ENCODE measurements at places on chromosomes 2 and 18.

DNA sequence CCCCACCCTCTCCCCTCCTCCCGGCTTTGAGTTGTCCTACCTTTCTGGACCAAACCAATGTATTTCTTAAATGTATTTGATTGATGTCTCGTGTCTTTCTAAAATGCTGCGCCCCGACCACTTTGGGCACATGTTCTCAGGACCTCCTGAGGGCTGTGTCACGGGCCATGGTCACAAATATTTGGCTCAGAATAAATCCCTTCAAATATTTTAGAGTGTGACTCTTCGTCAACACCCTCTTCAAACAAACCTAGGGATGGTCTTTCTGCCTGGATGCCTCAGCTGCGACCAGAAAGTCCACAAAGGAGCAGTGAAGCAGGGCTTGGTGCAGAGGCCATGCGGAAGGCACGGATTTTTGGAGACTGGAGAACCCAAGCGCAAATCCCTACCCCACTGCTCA is 1.1 kb upstream of the SLC35F6 start:
- DNase-seq, result no peak

GRCh38 chr2:71001592-71001927 is 6.9 kb upstream of the TEX261 start:
- DNase-seq, result no peak

DNA sequence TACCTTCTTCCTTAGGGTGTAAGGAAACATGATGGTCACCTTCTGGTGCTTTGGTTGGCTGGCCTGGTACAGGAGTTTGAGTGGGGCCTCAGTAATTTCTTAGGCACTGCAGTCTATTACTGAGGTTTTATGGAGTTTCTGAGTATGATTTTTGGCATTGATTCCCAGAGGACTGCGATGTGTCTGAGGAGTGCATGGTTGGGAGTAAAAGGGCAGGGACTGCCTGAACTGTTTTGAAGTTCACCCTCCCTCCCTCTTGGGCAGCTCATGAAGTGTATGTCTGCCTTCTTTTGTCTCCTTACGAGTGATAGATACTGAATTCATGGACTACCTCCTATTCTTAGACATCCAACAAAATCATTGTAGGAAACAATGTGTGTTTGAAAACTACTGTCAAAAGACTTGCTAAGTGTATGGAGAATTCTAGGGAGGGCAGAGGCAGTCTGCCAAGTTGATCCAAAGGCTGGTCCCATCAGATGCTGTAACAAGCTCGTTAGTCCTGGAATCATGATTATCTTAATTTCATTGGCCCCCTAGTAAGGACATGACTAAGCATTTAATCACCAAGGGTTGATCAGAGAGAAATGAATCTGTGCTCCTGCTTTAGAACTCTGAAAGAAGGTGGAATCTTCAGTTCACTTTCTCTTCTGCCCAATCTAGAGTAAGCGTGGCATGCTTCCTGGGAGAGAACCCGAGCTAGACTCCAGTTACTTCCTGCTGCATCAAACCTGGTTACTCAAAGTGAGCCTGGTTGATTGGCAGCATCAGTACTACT is 26.5 kb downstream of the LYPD6B start:
- DNase-seq, result no peak

DNA sequence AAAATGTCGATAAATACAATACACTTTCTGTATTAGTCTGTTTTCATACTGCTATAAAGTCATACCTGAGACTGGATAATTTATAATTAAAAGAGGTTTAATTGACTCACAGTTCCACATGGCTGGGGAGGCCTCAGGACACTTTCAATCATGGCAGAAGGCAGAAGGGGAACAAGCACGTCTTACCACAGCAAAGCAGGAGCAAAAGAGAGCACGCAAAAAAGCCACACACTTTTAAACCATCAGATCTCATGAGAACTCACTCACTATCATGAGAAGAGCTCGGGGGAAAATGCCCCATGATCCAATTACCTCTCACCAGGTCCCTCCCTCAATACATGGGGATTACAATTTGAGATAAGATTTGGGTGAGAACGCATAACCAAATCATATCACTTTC is 256.7 kb downstream of the ANAPC1 start:
- DNase-seq, result no peak

- DNase-seq, result no peak
Measured at GRCh38 chr2:26922405-26923188, 47.8 kb upstream of the MAPRE3 start.

GRCh38 chr2:74191596-74192380 is 6.6 kb upstream of the MTHFD2 start:
- DNase-seq, result no peak

- DNase-seq, result no peak
Measured at GRCh38 chr18:49681387-49681786, 119.5 kb downstream of the LIPG start.

DNA sequence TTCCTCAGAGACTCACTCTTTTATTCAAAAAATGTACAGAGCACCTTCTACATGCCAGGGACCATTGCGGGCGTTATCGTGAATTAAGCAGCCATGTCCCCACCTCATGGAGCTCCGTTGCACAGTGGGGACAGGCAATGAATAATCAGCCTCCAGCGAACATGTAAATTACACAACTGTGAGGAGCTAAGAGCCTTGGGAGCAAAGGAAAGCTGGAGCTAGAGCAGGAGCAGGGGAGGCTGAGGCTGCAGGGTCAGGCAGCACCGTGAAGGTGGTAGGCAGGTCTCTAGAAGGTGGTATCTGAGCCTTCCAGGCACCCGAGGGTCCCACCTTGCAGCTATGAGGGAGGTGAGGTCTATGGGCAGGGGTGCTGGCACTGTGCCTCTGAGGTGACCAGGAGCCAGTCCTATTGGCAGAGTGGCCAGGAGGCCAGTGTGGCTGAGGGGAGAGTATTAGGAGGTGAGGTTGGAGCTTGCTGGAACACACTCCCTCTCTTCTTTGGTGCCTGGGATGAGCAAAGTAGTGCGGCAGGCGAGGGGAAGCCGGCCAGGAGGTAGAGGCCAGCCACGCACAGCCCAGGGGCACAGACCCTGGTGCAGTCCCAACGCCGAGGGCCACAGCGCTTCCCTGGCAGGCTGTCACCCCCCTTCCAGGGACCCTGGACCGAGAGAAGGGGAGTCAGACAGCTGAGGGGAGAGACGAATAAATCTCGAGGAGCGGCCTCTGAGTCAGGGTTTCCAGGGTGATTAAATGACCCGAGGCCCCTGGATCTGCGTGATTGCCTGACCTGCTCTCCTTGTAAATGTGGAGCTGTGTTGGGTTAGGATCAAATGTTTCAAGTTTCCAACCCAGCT is 167.3 kb downstream of the SEPTIN10 start:
- DNase-seq, result no peak

DNA sequence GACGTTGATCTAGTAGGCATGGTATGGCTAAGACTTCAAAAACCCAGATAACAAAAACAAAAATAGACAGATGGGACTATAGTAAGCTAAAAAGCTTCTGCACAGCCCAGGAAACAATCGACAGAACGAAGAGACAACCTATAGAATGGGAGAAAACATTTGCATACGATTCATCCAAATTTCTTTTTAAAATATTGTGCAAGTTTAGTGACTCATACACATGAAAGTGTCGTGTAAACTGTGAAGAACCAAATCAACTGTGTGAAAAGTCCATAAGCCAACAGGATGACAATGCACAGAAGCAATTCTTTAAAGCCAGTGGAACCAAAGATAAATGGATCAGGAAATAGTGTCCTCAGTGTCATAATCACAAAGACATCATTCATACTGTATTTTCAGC is 671.1 kb downstream of the RNF144A start:
- DNase-seq, result no peak

DNA sequence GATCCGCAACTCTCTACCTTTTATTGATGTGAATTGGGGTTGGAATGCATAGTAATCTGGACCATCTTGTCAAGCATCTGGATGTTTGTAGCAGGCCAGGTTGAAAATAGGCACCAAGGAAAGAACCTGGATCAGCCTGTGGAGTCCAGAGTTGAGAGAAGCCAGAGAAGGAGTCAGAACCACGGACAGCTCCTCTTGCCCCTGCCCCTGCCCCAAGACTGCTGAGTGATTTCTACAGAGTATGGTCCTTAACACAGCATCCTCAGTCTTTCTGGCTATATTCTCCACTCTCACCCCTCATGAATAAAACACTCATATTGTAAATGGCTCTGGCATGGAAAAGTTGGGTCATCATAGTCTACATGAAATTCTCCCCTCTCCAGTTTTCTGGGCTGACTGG is 154.6 kb downstream of the LOXHD1 start:
- no peak for DNase-seq

DNA sequence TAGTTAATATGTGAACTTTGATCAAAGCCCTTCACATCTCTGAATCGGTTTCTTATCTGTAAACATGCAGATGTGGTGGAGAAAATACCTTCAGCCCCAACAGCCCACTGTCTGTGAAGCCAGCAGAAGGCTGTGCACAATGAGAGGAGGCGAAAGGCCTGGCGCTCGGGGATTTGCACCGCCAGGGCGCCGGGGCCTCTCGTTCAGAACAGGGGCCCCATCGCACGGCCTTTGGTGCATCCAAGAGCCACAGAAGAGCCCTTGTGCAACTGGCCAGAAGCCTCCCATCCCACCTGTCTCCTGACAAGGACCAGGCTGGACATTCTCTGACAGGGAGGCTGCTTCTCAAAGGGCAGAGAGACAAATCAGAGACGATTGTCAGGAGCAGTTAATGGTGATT is 407.2 kb upstream of the MYT1L start:
- no peak for DNase-seq

DNA sequence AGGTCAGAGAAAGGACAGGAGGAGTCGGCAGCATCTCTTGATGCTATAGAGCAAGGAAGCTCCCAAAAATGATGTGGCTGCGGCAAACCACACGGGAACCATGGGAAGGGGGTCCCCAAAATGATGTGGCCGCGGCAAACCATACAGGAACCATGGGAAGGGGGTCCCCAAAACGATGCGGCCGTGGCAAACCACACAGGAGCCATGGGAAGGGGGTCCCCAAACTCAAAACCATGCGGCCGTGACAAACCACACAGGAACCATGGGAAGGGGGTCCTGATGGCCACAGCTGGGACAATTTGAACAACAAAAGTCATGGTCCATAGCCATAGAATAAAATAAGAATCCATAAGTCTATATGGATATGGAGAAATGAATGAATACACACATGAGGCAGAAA is 58.4 kb upstream of the GLI2 start:
- no peak for DNase-seq

GRCh38 chr18:48885924-48886400 is 64.8 kb downstream of the SMAD7 start:
- no peak for DNase-seq

- DNase-seq, result no peak
Measured at GRCh38 chr2:27446057-27446456, 3.9 kb downstream of the KRTCAP3 start.

- DNase-seq, result no peak
Measured at GRCh38 chr2:206520450-206520849, 77.1 kb downstream of the ADAM23 start.

DNA sequence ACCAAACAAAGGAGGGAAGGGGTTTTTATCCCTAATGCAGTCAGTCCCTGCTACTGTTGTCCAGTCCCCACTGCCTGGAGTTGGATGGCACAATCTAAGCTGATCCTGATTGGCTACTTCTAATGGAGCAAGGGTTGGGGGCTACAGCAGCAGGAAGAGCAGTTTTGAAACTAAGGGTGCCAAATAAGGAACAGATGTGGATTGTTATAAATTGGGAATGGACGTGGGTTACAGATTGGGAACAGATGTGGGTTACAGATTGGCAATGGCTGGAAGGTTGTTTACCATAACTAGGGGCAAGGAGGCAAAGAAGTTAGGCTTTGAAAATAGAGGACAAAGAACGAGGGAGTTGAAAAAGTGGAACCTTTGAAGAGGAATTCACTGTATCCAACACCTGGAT is 16.0 kb upstream of the PROM2 start:
- DNase-seq, result no peak

GRCh38 chr18:34280653-34281052 is 55.9 kb upstream of the NOL4 start:
- no peak for DNase-seq

DNA sequence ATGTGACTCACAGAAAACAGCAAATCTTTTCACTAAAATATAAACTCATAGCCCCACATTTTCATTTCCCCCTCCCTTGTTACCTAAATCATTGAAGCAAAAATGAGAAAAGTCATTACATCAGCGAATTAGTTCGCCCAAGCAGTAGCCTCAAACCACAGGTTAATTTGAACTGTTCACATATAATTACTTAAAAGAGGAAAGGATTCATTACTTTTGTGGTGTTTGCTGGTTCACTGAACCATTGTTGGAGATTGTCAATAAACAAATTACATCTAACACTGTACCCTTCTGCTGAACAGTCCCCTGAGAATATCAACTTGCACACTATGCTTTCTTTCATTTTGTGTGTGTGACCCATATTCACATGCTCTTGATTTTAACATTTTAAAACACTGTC is 238.7 kb downstream of the ERBB4 start:
- no peak for DNase-seq

DNA sequence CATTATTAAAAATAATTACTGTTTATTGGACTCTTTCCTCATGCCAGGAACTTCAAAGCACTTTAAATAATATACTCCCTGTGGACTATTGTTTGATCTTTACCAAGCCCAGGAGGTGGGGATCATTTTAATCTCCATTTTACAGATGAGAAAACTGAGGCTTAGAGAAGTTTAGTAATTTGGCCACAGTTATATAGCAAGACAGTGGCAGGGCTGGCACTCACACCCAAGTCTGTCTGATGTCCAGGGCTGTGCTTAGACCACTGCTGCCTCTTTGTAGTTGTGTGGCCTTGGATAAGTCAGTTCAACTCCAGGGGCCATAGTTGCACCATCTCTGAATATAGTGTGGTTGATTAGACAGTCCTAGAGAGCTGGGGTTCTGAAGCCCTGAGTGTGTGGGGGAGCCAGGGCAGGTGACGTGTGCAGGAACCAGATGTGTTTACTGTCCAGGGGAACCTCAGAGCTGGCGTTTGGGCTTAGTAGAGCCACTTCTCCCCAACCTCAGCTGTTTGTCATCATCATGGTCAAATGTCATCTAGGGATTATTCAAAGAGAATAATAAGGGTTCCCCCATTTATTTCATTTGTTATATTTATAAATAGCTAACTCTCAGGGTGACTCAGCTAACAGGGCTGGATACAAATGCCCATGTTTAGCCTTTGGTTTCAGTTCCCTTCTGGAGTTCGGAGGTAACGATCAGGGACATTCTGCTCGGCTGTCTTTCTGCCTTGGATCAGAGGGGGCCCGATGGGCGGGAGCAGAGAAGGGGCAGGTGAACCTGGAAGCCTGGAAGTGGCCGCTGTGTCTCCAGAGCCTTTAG is 68.0 kb downstream of the BOLA3 start:
- DNase-seq, result no peak
